ENCODE measurements at places on chromosomes 4 and X. TPM values are rescaled to one million over a fixed set of nuclear protein-coding genes. Genes with fewer than 3 reads are reported as not detected.

Gene TAF7L
- 0.35 TPM for total RNA-seq

Gene DCHS2
- 0.06 TPM for total RNA-seq

Gene MAGEA2
- total RNA-seq: not detected

Gene PLK4
- 54.5 TPM for total RNA-seq

Gene MBNL3
- 4.4 TPM for total RNA-seq

Gene BCAP31
- total RNA-seq: 289 TPM

Gene ELK1
- 59.0 TPM for total RNA-seq

Gene RTL9
- total RNA-seq: 0.29 TPM

Gene NPY2R
- 0.07 TPM for total RNA-seq

Gene CENPVL2
- total RNA-seq: not detected

Gene DRD5
- total RNA-seq: not detected

Gene CFP
- 0.12 TPM for total RNA-seq

Gene CT47B1
- not detected for total RNA-seq

Gene ARHGAP10
- 12.0 TPM for total RNA-seq

Gene PABPC1L2B
- total RNA-seq: not detected

Gene LEF1
- 0.58 TPM for total RNA-seq

Gene C4orf50
- not detected for total RNA-seq

Gene SFRP2
- total RNA-seq: not detected

Gene PGAM4
- not detected for total RNA-seq

Gene SRPK3
- 1.5 TPM for total RNA-seq

Gene RTL5
- 0.23 TPM for total RNA-seq

Gene PABPC1L2A
- not detected for total RNA-seq

Gene SSX4B
- total RNA-seq: not detected

Gene SLC9A7
- total RNA-seq: 74.3 TPM

Gene TKTL1
- total RNA-seq: not detected

Gene XAGE1B
- not detected for total RNA-seq

Gene OPHN1
- total RNA-seq: 6.0 TPM

Gene POF1B
- total RNA-seq: not detected

Gene ZNF732
- total RNA-seq: not detected

Gene STATH
- not detected for total RNA-seq

Gene HSFX3
- total RNA-seq: not detected

Gene ASB12
- total RNA-seq: not detected

Gene C4orf51
- total RNA-seq: not detected

Gene ETDB
- total RNA-seq: not detected

Gene RIBC1
- 1.6 TPM for total RNA-seq

Gene RRH
- total RNA-seq: 0.18 TPM

Gene NOX1
- not detected for total RNA-seq

Gene PAGE2B
- not detected for total RNA-seq

Gene PKD2
- 14.9 TPM for total RNA-seq

Gene IL21
- total RNA-seq: not detected

Gene FGFR3
- total RNA-seq: 0.11 TPM

Measured in PC-3 (cell line).